ACHN (cell line): ENCODE measurements at places on chromosomes 7 and 10.

- DNase-seq, result no peak
Observed at GRCh38 chr10:98916526-98917125, 319.0 kb downstream of the HPSE2 start.

DNA sequence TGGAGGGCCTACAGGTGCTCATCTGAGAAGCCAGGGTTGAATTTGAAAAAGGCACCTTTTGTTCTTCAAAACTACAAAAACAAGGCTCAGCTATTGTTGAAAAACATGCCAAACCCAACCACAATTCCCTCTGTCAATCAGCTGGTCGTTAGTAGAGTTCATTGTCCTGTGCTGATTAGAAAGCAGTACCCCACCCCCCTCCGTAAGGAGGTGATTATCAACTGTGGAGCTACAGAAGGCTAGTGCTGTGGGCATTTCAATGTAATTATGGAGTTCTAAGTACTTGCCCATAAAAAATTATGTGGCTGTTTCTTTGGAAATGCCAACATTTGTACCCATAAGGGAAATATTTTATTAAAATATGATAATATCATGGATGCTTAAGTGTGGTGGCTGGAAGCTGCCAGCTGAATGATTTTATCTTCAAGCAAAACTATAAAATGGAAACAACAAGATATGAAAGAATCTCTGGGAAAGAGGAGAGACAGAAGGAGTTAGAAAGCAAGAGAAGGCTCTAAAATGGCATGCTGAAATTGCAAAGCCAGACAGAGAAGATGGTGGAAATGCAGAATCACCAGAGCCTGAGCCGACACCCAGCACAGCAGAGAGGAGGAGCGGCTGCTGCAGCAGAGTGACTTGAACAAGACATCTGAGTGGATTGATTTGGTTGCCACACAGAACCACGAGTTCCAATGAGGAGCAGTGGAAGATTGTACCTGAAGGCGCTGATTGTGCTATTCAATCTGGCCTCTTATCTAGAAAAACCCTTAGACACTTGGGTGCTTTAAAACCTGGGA, 179.5 kb upstream of the LRGUK start:
- no peak for DNase-seq

DNA sequence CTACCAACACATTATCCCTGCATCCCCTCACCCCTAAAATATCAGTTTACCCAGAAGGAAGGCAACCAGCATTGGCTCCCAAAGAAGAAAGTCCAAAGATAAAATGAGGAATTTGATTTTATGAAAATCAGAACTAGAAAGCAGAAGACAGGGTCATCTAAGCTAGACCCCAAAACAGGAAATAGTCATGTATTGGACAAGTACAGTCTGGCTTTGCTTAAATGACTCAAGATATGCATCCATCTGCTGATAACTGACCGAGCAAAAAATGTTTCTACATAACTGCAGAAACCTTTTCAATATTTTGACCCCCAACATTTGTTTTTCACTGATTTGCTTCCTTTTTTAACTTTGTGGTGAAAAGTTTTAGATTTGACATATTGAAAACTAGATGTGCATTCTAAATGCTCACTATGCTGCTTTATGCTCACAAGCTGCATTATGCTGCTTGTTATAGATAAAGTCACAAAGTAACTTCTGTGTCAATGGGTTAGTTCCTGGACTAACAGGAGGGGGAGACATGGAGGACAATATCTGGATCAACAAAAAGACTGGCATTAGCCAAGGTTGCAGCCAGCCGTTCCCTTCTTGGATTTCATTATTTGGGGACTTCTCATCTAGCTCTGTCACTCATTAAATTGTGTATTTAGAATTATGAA, 227.0 kb downstream of the INHBA start:
- DNase-seq, result no peak

DNA sequence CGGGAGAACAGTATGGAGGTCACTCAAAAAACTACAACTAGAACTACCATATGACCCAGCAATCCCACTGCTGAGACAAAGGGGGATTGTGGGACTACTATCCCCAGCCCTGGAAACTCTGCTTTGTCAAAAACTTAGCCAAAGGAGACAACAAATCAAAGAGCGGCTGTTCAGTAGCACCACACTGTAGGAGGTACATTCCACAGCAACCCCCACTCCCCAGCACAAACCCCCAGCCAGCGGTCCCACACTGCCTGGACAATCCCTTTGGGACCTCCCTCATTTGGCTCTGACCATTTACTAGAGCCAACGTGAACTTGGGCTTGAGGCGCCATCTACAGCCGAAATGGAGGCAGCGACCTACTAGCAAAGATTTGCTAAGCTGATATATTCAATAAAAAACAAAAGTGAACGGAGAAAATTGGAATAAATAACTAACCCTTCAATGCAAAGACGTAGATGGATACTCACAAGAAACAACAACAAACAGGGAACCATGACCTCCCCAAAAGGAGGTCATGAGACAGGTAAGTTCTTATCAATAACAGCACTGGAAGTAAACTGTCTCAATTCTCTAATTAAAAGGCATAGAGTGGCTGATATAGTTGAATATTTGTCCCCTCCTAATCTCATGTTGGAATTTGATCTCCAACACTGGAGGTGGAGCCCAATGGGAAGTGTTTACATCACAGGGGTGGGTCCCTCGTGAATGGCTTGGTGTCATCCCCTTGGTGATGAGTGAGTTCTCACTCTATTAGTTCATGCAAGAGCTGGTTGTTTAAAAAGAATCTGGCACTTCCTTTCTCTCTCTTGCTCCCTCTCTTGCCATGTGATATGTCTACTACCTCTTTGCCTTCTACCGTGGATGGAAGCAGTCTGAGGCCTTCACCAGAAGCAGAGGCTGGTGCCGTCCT, 119.0 kb upstream of the KCNMA1 start:
- DNase-seq, result peak; percentile 79

DNA sequence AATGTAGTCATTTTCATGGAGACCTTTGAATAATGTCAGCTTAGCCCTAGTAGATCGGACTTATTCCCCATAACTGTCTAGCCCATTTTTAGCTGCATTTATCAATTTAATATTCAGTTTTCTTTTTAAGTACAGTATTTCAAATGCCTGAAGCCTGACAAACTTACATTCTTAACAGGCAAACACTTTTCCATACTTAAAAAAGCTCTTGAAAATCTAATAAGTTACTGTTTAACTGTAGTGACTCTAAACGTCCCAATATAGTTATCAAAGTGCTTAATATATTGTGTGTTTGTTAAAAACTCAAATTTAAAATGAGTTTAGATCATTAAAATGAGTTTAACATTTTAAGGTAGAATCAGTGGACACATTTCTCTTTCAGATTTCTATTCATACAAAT, 44.9 kb downstream of the PON1 start:
- DNase-seq, result no peak

GRCh38 chr10:75407224-75407712, 5.7 kb upstream of the ZNF503 start:
- DNase-seq, result no peak

DNA sequence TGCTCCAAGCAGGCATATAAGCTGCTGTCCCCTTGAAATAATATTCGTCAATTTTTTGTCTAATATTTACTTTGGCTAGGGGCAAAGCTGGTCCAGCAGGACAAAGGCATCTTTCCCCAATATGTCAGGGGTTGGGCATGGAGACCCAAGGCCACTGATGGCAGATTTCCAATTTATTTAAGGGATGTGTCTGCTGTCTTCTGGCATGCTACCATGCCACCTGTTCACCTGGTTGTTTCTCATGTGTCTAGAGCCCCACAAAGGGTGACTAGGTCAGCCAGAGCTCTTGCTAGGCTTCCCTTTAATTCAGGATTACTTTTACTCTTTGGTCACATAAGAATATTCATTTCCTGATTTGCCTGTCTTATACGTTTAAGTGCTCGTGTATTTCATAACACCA, 22.1 kb upstream of the SYPL1 start:
- no peak for DNase-seq

DNA sequence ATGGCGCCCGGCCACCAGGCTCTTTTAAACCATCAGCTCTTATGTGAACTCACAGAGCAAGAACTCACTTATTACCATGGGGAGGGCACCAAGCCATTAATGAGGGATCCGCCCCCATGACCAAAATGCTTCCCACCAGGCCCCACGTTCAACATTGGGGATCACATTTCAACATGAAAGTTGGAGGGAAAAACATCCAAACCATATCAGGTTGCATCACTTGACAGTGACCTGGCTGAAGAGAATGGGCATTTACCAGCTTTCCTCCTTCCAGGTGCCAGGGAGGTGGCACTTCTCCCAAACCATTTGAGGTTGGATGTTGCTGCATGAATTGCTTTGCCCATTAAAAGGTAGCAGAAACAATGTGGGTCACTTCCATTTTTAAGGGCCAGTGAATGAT, 115.6 kb upstream of the TNS3 start:
- DNase-seq, result no peak

DNA sequence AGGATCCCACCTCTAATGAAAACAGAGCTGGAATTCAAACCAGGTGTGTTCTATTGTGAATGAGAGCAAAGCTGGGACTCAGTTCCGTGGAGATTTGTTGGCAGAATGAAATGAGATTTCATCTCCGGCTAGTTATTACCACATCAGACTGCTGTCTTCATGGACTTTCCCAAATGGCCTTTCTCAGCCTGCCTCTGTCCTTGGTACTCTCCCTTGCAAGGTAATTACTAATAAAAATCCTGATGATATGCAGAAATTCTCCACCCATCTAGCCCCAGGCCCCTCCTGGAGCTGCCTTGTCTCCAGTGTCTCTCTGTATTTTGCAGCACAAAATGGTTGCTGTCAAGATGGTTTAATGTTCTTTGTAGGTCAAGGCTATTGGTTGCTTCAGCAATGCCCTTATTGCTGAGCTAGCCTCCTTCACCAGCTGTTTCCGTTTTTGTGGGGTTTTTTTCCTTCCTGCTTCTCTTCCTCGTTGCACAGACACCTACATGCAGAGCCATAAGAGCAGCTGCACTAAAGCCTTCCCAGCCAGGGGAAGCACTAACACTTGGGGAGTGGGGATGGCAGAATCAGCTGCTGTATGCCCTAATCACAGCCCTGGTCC, 185.0 kb upstream of the GHITM start:
- no peak for DNase-seq

GRCh38 chr7:93117327-93117726, 452 bp downstream of the SAMD9 start:
- peak; percentile 22 for DNase-seq

DNA sequence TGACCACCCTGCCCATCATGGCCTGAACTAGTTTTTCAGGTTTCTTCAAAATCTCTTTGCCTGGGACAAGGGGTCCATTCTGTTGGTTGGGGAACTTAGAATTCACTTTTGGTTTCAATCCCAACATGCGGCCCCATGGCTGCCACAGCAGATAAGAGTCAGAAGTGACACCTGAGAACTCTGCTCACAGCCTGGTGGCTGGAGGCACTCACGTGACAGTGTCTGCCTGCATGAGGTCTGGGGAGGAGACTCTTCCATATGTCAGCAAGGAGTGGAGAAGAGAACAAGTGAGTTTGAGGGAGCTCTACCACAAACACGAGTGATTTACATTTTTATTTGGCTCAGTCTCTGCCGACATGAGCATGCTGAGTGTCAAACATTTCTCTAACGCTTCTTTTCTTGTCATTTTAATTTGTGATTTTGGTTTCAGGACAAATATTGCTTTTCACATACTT, 370.4 kb downstream of the TNS3 start:
- DNase-seq, result no peak
